ENCODE measurements at places on chromosomes 7 and 10.

DNA sequence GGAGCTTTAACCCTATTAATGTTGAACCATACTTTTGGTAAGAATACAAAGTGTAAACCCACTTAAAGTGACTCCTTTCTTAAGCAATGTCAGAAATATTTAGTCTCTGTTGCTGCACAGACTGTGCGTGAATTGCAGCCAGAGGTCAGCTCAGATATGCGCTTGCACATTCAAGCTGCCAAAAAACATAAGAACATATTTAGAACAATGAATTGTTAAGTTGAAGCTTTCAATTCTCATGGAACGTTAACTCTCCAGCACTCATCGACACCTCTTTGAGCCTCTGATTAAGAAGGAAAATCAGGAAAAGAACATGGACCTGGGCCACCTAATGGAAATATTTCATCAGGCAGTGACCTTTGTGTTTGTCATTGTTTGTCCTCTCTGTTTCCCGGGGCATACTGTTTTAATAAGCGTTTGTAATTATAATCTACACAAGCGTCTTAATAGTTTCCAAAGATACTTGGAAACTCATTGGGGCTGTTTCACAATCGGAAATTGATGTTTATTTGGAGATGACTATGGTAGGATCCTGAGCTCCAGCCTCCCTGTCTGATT, 193.0 kb upstream of the CELF2 start:
- no peak for DNase-seq

DNA sequence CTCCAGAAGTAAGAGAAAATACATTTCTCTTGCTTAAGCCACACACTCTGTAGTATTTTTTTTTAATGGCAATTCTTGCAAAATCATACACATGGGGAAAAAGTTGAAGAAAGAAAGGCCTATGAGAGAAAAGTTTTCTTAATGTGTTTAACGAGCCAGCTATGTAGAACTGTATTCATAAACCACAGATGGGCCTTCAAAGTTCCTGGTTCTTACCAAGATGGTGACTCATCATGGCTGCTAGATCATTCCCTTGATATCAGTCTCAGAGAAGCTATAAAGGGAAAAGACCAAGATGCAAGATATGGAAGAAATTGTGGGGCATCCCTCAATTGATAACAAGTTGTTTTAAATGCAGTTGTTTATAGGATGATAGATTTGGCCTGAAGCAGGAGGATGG, 992.7 kb upstream of the MBL2 start:
- no peak for DNase-seq

GRCh38 chr7:30633223-30633622, 38.5 kb downstream of the GARS1 start:
- no peak for DNase-seq

DNA sequence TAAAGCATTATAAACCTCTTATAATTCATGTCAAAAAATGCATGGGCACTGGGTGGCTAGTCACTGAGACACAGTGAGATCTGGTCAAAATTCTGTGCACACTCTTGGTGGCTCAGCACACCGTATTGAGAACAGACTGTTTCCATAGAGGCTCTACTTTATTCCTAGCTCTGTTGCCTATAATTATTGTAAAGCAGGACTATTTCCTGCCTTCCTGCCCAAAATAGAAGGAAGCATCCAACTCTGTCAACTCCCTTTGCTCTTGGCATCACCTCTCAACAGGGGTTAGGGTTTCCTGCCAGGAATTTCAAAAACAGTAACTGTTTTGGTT, 45.1 kb downstream of the PTN start:
- no peak for DNase-seq

- DNase-seq: no peak
Measured at GRCh38 chr10:112335111-112335867, 38.6 kb upstream of the ACSL5 start.

GRCh38 chr7:29184599-29184998, 10.0 kb upstream of the CHN2 start:
- DNase-seq: no peak

GRCh38 chr10:77177589-77177988, 460.0 kb downstream of the KCNMA1 start:
- DNase-seq: no peak

GRCh38 chr10:125883211-125883610, 2.1 kb upstream of the DHX32 start:
- no peak for DNase-seq
